Caki2 (cell line): ENCODE measurements at places on chromosomes 1 and 21. TPM values are rescaled to one million over a fixed set of nuclear protein-coding genes. Genes with fewer than 3 reads are reported as not detected.

DNA sequence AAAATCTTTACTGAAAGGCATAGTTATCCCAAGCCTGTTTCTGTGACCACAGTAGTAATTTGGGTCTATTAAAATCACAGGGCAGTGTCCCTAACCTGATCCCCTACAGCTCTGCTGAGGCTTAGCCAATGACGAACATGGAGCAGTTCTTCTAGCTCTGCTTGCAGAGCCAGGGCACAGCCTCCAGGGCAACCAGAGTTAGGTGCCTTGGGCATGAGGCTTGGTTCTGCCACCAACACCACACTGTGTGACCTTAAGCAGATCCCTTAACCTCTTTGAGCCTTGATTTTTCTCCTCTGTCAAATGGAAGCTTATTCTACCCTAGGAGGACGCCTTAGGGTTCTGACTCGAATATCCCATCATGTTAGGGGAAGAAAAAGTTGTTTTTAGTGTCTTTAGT, 86.7 kb upstream of the TLR5 start:
- no peak for DNase-seq

LRRC53 gene
- not detected in 2 replicates for total RNA-seq

DNA sequence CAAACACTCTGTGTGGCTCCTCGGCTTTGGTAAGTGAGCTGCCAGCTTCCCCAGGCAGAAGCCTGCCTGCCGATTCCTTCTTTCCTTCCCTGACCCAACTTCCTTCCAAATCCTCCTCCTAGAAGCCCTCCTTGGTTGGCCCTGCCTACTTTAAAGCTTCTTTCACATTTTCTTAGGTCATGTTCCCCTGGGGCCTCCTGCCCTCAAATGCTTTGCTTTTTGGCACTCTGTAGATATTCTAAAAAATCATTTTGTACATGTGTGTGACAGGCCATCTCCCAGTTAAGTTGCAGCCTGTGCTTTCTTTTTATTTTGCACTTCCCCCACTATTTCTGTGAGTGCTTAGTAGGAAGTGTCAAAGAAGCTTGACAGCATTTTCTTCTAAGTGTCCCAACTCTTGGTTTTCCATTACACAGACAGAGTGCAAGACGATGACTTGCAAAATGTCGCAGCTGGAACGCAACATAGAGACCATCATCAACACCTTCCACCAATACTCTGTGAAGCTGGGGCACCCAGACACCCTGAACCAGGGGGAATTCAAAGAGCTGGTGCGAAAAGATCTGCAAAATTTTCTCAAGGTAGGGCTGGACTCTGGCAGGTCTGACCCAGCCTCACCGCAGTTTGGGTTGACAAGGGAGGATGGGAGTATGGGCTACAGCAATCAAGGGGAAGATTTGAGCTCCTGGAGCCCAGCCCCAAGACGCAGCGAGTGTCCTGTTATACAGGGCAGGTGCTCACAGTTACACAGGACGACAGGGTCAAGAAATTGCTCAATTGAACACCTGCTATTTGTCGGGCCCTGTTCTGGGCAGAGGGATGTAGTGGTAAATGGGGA, at the start of gene S100A9:
Gene S100A9 (plus strand): TSS at position 2 of the 838 bp plus-strand sequence. CDS start 430 bp downstream, at position 432.
- DNase-seq, result no peak

DNA sequence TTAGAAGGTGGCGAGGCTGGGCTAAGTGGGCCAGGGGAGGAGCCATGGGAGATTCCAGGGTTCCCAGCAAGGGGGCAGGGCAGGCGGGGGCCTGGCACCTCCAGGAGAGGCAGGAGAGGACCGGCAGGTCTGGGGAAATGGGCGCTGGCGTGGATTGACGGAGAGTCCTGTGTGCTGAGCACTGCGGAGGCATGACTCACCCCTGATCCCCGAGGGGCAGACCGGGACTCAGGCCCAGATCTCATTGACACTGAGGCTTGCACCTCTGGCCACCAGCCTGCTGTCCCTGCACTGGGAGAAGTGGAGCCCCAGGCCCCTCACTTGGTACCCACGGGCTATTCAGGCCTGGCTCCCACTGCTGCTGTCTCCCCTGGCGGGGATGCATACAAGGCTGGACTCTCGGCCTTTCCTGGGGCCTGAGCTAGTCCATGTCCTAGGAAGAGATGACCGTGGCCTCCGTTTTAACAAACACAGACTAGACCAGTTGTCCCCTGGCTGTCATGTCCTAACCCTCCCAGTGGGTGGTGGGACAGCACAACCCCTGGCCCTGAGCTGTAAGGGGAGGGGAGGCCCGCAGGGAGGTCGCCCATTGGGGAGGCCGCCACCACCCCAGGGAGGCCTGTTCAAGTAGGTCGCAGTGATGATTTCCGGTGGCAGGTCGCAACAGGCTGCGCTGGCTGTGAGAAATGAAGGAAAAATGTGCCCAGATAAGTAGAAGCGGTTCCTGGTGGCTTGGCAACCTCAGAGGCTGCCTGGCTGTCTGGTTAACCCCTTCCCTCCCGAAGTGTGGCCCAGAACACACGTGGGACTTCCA, 39.7 kb downstream of the RIPK4 start:
- DNase-seq, result no peak

RPS6KC1 gene
- total RNA-seq, result 11.6 and 13.1 TPM in 2 replicates

DNA sequence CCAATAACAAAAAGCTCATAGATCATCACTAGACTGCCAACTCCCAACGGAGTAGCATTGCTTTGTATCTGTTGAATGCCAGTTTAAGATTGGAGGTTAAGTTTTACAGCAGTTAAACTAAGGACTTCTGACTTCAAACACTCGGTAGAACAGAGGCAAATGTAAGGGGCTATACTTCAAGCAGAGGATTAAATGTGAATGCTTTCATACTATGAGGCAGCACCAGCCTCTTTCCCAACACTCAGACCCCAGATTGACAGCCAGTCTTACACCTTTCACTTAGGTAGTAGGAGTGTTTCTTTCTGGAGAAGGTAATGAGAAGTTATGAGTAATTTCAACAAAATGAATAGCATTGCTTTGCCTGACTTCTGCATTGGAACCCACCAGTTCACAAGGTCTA, 22.8 kb downstream of the OR10R2 start:
- no peak for DNase-seq

PALMD gene
- 2.3 and 6.5 TPM in 2 replicates for total RNA-seq

DNA sequence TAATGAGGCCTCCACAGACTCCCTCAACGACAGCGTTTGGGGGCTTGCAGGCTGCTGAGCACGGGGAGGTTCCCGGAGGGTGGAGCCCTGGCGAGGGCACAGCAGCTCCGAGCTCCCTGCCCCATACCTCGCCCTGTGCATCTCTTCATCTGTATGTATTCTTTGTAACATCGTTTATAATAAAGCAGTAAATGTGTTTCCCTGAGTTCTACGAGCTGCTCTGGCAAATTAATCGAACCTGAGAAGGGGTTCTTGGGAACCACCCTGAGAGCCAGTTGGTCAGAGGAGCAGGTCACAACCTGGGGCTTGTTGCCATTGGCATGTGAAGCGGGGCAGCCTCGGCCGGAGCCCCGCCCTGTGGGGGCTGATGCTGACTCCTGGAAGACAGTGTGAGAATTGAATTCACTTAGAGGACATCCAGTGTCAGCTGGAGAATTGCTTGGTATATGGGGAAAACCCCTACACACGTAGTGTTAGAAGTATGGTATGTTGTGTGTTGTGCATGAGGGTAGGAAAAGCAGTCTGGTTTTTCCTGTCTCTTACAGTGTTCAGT, 11.5 kb downstream of the SLC37A1 start:
- no peak for DNase-seq

DNA sequence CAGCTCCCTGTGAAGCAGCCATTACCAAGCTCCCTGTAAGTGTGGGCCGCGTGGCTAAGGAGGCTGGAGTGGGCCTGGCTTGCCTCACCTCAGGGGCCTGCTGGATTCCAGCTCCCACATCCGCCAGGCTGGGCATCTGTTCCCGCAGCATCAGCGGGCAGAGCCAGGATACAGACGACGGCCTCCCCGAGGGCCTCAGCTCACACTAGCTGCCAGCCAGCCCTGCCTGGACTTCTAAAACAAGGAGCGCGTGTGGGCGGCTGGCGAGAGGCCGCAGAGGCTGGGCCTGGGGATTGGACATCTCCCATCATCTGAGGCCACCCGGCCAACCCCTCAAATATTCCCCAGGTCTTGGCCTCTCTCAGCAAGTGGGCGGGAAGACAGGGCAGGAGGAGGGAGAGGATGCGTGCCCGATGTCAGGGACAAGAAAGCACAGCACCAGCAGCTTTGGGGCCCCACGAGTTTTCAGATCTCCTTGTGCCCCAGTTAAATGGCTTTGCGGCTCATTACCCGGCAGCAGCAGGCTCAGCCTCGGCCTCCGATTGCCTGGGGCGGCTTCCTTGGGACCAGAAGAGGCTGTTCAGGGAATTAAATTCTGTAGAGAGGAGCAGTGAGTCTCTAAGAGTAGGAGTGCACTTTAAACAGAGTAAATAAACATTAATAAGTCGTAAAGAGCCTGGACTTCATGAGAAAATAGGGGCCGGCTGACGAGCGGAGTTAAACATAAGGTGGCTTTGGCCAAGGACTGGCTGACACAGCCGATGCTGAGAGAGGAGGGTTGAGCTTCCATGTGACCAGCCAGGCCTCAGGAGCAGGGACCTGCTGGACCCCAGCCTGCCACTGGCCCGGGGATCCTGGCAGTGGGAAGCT, 208.9 kb upstream of the C1orf174 start:
- no peak for DNase-seq

DNA sequence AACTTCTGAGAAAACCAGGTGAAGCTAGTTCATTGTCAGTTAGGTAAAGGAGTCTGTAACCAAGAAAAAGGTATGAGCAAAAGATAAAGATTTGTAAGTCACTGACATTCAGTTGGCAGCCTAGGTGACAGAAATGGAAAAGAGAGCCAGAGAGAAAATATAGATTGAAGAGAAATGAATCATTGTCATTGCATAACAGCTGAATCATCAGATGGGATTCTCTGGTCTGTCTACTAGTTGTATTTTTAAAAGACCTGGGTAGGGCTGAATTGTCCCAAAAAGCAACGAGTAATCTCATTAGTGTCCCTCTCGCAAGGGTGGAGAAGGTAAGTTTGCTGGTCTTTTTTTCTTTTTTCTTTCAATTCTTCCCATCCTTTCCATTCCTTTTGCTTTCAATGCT, 36.6 kb downstream of the PTGS2 start:
- no peak for DNase-seq

ABCA4 gene
- total RNA-seq, result not detected in 2 replicates

DNA sequence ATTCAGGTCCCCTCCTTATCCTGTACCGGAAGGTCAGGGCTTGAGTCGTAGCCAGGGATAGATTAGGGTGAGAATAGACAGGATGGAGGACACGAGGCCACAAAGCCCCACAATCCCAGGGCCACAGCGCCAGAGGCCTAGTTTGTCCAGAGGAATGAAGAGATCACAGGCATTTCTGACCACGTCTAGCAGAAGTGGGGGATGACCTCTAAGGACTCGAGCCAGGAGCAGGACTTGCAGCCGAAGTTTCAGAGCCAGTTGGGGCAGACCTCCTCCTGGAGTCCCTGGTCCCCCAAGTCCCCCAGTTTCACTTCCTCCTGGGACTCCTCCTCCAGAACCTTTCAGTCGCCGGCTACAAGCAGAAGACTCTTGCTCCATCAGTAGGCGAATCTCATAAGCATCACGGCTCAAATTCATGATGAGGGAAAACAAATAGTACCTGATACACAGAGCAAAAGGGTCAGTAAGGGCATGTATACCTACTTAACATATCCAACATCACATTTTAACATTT, 2.3 kb upstream of the ITGA10 start:
- no peak for DNase-seq

DNA sequence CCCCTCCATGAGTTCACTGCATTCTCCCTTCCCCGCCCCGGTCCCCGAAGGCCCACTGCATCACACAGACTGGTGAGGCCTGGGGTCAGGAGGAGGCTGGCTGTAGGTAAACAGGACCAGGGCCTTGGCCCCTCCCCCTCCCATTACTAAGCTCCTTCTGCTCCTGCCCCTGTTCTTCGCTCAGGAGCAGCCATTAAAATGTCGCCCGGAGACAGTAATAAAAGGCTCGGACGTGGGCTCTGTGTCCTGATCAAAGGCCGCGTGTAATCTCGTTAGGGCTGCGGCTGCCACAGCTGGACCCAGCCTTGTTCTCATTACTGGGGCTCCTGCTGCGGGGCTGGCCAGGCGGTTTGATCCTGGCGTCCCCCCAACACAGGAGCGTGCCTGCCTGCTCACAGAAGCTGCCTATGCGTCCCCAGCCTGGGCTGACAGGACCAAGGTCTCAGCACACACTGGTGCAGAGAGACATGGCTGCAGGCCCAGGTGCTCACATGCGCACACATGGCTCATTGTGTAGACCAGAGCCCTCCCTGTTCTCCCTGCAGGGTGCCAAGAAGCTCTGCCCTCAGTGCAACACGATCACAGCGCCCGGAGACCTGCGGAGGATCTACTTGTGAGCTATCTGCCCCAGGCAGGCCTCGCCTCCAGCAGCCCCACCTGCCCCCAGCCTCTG, 24.0 kb downstream of the TMEM53 start:
- DNase-seq, result no peak

GRCh38 chr1:148160343-148161052, 8.4 kb upstream of the NBPF11 start:
- DNase-seq, result no peak

DNA sequence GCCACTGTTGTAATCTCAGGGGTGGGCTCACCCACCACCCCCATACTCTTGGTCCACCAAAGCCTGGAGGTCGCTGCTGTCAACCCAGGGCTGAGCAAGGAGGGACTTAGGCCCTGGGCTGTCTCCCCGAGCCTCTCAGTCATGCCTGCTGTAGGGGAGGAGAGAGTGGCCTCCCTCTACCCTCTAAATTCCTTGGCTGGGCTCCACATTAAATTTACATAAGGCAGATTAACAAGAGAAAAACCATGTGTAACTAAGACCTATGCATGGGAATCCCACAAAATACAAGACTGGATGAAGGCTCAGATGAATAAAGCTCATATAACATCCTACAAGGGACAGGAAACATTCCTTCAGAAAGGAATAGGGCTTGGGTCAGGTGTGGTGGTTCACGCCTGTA, 1.8 kb upstream of the PIK3CD start:
- DNase-seq, result no peak

DNA sequence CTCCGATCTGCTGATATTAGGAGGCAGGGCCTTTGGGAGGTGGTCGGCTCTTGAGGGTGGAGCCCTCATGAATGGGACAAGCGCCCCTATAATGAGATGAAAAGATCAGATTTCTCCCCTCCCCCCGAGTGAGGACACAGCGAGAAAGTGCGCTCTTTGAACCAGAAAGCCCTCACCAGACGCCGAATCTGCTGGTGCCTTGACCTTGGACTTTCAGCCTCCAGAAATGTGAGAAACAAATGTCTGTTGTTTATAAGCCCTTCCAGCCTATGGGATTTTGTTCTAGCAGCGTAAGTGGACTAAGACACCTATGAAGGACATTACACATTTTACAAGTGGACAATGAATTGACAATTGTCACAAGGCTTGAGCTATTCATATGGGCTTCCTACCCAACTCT, 80.2 kb downstream of the RIPK4 start:
- DNase-seq, result no peak

DNA sequence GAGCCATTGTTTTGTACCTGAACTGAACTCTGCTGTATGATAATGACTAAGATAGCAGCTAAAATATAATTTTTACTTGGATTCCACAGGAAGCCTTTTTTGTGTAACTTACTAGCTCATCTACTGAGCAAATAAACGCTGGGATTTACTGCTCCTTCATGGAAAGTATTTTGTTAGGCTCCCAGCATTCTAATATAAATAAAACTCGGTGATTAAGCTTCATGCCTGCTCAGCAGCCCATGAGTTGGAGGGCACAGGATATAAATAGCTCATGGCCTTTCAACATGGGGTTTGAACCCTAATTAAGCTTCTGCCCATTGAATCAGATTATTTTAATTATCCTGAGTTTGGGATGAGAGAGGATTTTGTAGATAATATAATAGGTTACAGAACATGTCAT, 180.0 kb downstream of the PCP4 start:
- DNase-seq, result no peak

NPL gene
- 0.14 and 0.17 TPM in 2 replicates for total RNA-seq
